ENCODE measurements at places on chromosomes 4 and X.

DNA sequence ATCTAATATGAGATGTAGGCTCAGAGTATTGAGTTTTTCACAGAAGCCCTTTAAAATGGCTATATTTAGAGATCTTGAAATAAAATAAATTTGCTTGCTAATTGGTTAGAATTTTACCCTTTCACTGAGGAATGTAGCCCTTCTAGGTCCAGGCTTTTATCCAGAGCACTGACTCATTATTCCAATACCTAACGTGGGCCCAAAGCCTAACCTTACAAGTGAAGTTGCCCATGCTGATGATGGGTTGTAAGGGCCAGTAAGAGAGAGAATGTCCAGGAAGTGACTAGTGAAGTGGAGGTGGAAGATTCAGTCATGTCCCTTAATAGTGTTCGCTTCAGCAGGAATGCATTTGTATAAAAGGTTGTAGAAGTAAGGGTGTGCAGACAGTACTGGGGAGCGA lies 155.9 kb downstream of the STIM2 start:
- no peak for DNase-seq

DNA sequence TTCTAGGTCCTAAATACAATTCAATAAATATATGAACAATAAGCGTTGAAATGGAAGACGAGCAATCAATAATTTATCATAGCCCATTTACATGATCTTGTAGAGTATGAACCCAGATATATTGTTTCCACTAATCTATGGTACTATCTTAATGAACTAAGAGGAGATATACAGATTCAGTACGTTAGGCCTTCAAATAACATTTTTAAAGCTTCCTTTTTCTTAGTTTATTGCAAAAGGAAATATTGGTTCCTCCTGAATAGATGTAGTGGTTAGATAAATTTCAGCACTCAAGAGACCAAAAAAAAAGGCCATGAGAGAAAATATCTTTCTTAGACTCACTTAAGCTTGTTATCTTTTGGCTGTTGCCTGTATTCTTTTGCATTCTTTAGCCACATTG lies 147.5 kb upstream of the PITX2 start:
- DNase-seq: no peak

- DNase-seq: no peak
Observed at GRCh38 chr4:99649778-99650177, 7.8 kb downstream of the C4orf54 start.

DNA sequence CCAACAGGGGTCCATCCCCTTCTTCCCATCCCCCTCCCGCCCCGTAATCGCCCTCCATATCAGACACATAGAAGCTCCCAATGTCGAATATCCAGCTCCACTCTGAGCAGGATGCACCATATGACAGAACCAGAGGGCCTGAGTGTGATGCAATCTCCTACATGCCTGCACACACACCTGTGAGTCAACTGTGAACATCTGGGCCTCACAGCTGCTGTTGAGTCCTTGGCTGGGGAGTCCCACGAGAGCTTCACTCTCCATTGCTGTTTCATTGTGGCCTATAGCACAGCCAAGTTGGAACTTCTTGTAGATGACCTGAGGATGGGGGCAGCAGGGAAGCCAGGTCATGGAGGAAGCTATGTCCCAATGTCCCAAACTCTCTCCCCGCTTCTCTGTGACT lies 8.2 kb downstream of the SLC38A5 start:
- DNase-seq: no peak

- no peak for DNase-seq
Observed at GRCh38 chr4:168486912-168487281, 6.6 kb upstream of the DDX60L start.
